Endothelial cell of coronary artery (primary cell): ENCODE measurements at places on chromosomes 1 and 21. TPM values are rescaled to one million over a fixed set of nuclear protein-coding genes. Genes with fewer than 3 reads are reported as not detected.

Gene DPT
- total RNA-seq = not detected in 2 replicates

Gene YBX1
- total RNA-seq = 715 and 801 TPM in 2 replicates

Gene BCL2L15
- 0.09 TPM in 2 replicates for total RNA-seq

Gene C1orf116
- not detected in 2 replicates for total RNA-seq

Gene VHLL
- 0.09 TPM in 1 of 2 replicates, not detected in the other for total RNA-seq

Gene DRAXIN
- 0.09 and 1.4 TPM in 2 replicates for total RNA-seq

Gene HES2
- 14.2 and 26.6 TPM in 2 replicates for total RNA-seq

Gene B3GALT2
- total RNA-seq = 1.3 TPM in 1 of 2 replicates, not detected in the other

Gene C8A
- not detected in 2 replicates for total RNA-seq

Gene GNG4
- not detected in 2 replicates for total RNA-seq

Gene RAP1GAP
- total RNA-seq = 0.09 and 0.18 TPM in 2 replicates

Gene NOTCH2NLA
- 19.9 and 30.3 TPM in 2 replicates for total RNA-seq

Gene UTS2
- not detected in 2 replicates for total RNA-seq

Gene GRIK1
- not detected in 2 replicates for total RNA-seq

Gene ANKRD35
- total RNA-seq = 0.28 and 0.81 TPM in 2 replicates

Gene KRTAP13-3
- not detected in 2 replicates for total RNA-seq

Gene CD5L
- total RNA-seq = not detected in 2 replicates

Gene TSTD1
- total RNA-seq = 8.9 and 22.9 TPM in 2 replicates

Gene ERG
- 45.7 and 55.8 TPM in 2 replicates for total RNA-seq

Gene ITLN2
- 0.18 and 1.3 TPM in 2 replicates for total RNA-seq

Gene PCSK9
- under 0.01 TPM in 2 replicates for total RNA-seq

Gene KCNJ9
- not detected in 2 replicates for total RNA-seq

Gene FAM3B
- total RNA-seq = not detected in 2 replicates

Gene CLDN14
- total RNA-seq = 0.18 and 10.0 TPM in 2 replicates

Gene LCE1E
- total RNA-seq = not detected in 2 replicates

Gene SPATA6
- 2.9 and 3.2 TPM in 2 replicates for total RNA-seq

Gene ATP5PB
- 297 and 316 TPM in 2 replicates for total RNA-seq

Gene ZBTB37
- 2.8 and 6.3 TPM in 2 replicates for total RNA-seq

Gene GPATCH2
- total RNA-seq = 15.0 and 18.6 TPM in 2 replicates
